ENCODE measurements at places on chromosomes 1 and 21.

DNA sequence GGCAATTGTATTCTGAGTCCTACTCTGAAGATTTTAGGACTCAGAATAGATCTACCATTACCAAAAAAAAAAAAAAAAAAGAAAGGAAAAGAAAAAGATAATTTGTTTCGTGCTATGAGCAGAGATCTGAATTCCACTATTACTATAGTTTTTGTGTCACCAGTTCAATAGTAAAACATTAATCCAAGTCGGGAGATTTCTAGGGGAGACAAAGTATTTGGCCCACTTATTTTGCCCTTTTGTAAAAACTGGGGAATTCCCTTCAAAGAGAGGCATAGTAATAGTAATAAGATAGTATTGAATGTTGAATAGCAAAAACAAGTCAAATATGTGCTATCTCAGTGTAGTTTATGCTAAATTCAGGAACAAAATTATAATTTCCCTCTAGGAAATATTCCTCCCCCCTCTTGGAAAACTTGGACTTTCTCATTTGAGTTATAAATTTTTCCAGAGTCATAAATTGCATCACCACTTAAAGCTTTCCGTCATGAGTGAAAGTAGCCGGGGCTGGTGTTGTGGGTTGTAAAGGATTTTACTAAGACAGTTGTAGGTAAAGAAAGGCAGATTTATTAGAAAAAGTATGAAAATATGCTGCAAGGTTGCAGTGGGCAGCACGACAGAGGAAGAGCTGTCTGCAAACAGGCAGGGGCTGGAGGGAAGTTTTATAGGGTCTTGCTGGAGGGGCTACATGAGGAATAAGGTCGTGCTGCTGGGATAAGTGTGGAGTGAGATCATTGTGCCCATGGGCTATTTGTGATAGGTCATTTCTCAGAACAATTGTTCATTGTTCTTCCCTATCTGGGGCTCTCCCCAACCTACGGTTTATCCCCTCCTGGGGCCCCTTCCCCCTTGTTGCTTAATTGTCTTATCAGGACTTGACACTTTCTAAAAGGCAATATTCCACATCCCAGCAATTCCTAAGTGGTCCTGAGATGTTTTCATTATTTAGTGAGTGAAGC lies 1009.9 kb downstream of the PLA2G4A start:
- no peaks in the 10 kb centered on the region for H3K27me3 ChIP-seq
- H3K36me3 ChIP-seq = no peaks in the 10 kb centered on the region
- DNase-seq = no peak
- no peaks in the 10 kb centered on the region for H3K4me1 ChIP-seq
- H3K27ac ChIP-seq = no peak overlapping the region

DNA sequence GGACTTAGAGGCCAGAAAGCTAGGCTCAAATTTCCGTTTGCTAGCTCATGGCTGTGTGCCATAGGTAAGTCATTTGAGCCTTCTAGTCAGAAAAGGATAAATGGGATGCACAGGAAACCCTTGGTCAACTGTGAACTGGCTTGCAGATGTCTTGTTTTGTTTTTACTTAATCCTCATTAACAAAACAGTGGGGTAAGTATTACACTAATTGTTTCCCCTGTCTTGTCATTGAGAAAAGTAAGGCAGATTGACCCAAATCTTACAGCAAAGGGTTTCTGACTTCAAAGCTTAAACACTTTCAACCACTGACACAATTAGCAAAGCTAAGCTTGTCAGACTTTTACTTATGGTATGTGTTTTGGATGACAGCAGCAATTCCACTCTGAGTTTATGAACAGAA lies 291.3 kb downstream of the NTNG1 start:
- no peak overlapping the region for H3K27ac ChIP-seq
- no peaks in the 10 kb centered on the region for H3K36me3 ChIP-seq
- no peak overlapping the region for H3K4me3 ChIP-seq
- no peaks in the 10 kb centered on the region for H3K27me3 ChIP-seq

- peaks cover 3% of the 10 kb centered on the region for H3K4me1 ChIP-seq
- H3K36me3 ChIP-seq = no peaks in the 10 kb centered on the region
- no peak overlapping the region for H3K27ac ChIP-seq
- no peaks in the 10 kb centered on the region for H3K27me3 ChIP-seq
Measured at GRCh38 chr1:56833088-56833487, 13.9 kb upstream of the FYB2 start.

- no peaks in the 10 kb centered on the region for H3K27me3 ChIP-seq
- no peak for DNase-seq
- H3K4me1 ChIP-seq = no peaks in the 10 kb centered on the region
- no peaks in the 10 kb centered on the region for H3K36me3 ChIP-seq
- H3K4me3 ChIP-seq = no peak overlapping the region
- no peak overlapping the region for H3K27ac ChIP-seq
Measured at GRCh38 chr1:169330927-169331326, 36.7 kb downstream of the NME7 start.

Data from right atrium auricular region (tissue), 2 donors.